ENCODE measurements at places on chromosomes 4 and X.

GRCh38 chr4:6001680-6002491 is 16.3 kb downstream of the C4orf50 start:
- no peak for DNase-seq

- DNase-seq = peak; percentile 83
Measured at GRCh38 chr4:76658231-76659102, 223.4 kb downstream of the SHROOM3 start.

DNA sequence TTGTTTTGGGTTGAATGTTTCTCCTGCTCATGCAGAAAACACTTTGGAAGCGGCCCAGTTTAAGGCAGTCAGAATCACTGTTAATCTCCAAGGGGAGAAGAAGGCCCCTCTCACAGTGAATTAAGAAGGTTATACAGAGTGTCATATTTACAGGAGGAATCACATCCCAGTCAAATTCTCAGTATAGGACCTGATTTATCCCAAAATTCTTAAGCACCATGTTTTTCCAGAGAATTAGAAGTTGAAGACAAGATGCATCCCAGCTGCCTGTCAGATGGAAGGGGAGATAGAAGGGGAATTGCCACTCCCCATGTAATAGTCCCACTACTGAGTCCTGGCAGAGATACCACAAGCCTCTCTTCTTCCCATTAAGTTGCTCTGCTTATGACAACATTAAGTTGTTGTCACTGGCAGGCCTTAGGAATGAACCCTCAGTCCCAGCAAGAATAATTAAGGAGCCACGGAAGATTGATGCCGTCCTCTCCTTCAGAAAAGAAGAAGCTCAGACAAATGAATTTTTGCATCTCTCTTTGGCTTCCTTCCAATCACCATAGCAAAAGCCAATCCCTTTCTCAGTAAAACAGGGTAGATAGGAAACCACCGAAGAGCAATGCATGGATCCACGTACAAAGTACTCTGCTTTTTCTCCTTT is 138.4 kb downstream of the LDB2 start:
- DNase-seq = no peak

GRCh38 chr4:184168406-184169019 is 49.2 kb downstream of the ENPP6 start:
- DNase-seq = peak; percentile 70

- DNase-seq = no peak
Measured at GRCh38 chr4:131551306-131551705, 1597.8 kb upstream of the PCDH10 start.

DNA sequence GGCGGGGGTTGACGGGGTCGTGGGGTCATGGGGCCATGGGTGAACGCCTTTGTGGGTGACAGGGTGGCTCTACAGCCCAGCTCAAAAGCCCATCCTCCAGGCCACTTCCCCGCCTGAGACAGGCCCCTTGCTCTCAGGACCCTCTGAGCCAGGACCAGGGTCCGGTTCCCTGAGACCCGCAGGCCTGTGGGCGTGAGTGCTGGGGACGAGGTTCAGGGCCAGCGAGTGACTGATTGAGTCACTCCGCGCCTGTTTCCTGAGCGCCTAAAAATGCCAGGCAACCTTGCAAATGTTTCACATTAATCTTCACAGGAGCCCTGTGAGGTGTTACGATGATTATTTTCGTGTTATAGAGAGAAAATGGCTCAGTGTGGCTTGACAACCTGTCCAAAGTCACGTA is 97.8 kb downstream of the ZNF674 start:
- DNase-seq = no peak

GRCh38 chrX:118507766-118508165 is 12.2 kb downstream of the DOCK11 start:
- DNase-seq = no peak

GRCh38 chr4:161952382-161952781 is 211.4 kb downstream of the FSTL5 start:
- no peak for DNase-seq

All from SJCRH30 (cell line).